Stimulated activated CD4-positive, alpha-beta T cell treated with anti-CD3 and anti-CD28 coated beads, Interleukin-4, amount 100 ng/mL, for 24 hours (primary cell): ENCODE measurements at places on chromosomes 6 and 20.

DNA sequence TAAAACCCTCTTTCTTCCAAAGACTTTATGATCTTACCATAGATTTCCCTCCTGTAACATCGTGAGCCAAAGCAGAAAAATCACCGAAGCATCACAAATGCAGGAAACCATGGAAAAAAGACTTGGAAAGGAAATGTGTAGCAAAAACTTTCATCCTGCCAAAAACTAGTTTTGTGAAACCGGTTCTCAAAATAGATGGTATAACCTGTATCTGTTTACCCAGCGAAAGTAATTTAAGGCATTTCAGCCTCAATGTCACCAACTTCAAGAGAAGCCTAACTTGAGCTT, 213.9 kb downstream of the ZNF217 start:
- DNase-seq = no peak

DNA sequence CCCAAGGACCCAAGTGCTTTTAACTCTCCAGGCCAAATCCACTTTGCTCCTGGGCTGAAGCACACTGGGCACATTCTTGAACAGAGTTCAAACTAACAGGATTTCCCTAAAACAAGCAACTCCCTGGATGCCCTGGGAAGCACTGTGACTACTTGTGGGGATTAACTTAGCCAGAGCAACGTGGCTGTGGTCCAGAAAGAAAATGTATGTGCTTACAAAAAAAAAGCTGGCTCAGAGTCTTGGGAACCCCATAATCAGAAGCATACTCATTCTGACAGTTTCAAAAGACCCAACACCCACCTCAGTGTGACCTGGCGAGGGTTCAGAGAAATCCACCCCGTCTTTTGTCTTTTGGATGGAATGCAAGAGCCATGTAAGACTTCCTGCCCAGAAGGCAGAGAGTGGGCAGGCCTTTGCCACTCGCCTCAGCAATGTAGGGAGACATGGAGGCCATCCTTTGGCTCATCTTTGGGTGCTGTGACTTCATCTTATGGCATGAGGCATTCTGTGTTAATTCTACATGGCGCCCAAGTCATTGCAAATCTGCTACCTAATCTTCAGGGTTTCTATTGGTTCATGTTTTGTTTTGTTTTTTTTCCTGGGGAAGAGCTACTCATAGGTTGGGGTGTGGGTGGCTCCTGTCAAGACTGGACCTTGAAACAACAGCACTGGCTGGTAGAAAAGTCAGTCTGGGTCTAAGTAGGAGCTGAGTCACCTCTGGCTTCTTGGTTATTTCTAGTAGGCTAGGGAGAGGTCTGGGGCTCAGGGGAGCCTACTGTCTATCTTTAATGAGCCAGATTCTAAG, 248.6 kb upstream of the SUPT3H start:
- DNase-seq = peak; percentile 18

DNA sequence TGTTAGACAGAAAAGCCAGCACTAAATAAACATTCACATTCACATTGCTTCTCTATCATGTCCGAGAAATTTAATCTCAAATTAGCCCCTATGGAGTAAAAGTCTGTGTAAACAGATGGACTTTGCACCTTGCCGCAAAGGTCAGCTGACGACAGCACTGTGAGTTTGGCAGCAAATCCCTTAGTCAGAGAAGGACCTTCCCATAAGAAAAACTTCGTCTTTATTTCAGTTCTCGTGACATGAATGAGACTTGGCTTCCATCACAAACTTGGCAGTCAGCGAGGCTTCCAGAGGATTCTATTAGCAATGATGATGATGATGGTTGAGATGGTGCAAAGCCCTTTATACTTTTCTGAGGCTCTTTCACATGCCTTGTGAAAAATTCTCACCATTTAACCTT, 133.7 kb upstream of the IFNGR1 start:
- DNase-seq = no peak

GRCh38 chr20:33731693-33732165, at the start of gene ZNF341:
ZNF341 (plus strand) TSS chr20:33731996; CDS start chr20:33732022, 26 bp downstream.
- peak; percentile 89 for DNase-seq

GRCh38 chr6:30541515-30542403, 14.5 kb downstream of the GNL1 start:
- peak; percentile 84 for DNase-seq
